Stimulated activated CD8-positive, alpha-beta memory T cell treated with anti-CD3 and anti-CD28 coated beads, Interleukin-2, amount 100 ng/mL, for 1 hour (primary cell): ENCODE measurements at places on chromosomes 7 and 10.

- DNase-seq: no peak
These were observed 69.7 kb upstream of the FHIP2A start for GRCh38 chr10:114751856-114752255.

DNA sequence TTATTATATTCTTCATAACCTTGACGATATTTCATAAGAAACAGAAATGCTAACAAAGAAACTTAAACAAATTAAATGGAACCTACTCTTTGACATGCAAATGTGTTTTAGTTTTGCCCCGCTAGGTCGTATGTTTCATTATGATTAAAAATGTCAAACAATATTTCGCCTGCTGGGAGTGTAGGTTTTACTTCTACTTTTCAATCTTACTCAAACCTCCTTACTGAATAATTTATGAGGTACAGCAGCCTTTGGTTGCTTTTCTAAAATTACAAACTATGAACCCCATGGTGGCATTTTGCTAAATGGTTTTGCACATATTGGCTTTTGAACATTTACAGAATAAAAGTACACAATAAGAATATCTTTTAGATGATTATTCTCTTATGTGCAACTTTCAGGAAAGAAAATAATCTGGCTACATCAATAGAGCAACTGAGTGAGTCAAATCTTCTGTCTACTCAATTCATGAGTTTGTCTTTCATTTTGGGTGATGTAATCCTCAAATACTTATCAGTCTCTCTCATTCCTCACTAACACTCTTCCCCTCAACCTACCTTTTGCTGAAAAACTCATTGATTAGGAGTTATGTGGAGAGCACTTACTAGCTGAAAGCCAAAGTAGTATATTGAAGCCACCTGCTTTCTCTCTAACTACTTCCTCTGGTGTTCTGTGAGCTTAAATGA, 1226.4 kb downstream of the XPNPEP1 start:
- no peak for DNase-seq

DNA sequence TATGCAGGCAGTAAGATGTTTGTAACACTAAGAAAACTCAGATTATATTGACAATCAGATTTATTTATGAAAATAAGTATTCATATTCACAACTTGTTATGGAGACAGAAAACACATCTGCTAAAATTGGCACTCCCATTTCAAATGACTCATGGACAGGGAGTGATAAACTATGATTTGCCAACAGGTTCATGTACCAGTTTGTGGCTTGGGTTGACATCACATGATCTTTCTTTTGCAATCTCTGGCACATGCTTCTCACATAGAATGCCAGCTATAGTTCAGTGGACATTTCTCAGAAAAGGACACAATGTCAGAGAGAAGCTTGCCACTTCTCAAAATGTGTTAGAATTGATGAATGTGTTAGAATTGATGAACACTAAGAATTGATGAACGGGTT, 663.2 kb upstream of the ANKRD30A start:
- DNase-seq: no peak

DNA sequence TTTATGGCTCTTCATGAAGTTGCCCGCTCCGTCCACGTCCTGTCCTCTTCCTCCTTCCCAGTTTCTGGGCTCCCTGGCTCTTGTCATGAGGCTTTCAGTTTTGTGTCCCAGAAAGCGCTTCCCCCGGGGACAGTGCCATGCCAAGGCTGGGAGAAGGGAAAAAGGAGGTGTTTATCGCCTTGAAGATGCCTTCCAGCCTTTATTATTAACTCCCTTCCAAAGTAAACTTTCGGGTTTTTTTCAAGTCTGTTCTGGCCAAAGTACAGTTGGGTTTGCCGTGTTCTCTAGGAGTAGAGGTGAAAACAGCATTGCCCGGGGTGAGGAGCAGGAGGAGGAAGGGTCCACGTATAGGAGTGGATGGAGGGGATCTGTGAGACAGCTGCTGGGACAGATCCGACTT, 117.2 kb downstream of the CUX1 start:
- DNase-seq: no peak

- no peak for DNase-seq
These were observed 12.6 kb upstream of the UBE2D1 start for GRCh38 chr10:58322072-58322834.

GRCh38 chr10:99815621-99816020, 33.2 kb downstream of the ABCC2 start:
- no peak for DNase-seq

DNA sequence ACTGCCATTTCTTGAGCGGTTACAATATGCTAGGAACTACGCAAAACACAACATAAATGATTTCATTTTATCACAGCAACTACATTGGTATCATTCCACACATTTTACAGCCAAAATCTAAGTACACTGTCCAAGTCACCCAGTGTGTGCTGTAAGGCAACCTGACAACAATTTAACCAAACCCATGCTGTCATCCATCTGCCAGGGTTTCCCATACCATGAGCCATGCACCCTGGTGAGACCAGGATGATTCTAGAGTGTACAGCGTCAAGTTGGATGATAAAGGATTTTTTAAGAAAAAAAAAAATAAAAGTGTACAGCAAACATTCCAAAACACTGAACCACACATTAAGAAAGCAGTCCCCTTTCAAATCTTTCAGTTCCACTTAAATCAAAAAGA, 52.9 kb downstream of the PIK3AP1 start:
- DNase-seq: no peak

DNA sequence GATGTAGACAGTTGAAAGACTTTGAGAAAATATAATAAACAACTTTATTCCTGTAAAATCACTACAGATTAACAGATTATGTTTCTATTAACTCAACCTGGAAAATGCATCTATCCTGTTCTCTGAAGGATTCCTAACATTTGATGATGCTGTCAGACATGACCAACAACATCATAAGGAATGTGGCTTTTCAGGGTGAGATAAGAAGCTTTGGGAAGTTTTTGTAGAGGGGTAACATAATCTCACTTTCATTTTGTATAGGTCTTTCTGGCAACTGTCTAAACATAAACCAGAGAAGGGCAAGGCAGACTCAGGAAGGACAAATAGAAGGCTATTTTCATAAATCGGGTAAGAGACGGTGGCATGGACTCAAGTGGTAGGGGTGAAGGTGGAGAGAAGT, 112.2 kb downstream of the TES start:
- DNase-seq: no peak

GRCh38 chr10:67668448-67668847, 27.5 kb downstream of the CTNNA3 start:
- no peak for DNase-seq

GRCh38 chr10:14553448-14553847, 221.2 kb downstream of the FAM107B start:
- DNase-seq: no peak

GRCh38 chr10:95247881-95248583, 42.8 kb downstream of the PDLIM1 start:
- no peak for DNase-seq

GRCh38 chr10:117948493-117948892, 98.2 kb downstream of the RAB11FIP2 start:
- no peak for DNase-seq

- DNase-seq: no peak
These were observed 181.2 kb downstream of the BBS9 start for GRCh38 chr7:33310546-33310945.

- DNase-seq: no peak
These were observed 129.5 kb downstream of the AHR start for GRCh38 chr7:17427924-17428323.

GRCh38 chr10:13739183-13739582, 152.4 kb downstream of the PRPF18 start:
- DNase-seq: no peak

DNA sequence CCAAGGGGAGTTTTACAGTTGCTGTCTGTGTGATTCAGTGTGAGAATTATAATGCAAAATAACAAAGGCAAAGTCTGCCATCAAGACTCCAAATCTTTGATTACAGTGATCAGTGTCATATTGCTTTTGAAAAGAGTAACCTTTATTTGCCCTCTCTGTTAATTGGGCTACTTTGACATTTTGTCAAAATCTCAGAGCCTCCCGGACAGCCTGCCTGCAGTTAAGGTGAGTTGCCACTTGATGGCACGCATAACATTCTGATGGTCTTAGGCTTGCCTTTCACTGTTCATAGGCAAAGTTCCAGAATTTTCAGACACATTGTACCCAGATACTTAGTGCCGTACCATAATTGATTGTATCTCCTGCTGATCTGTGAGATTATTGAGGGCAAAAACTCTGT, 253.5 kb downstream of the ABCA13 start:
- DNase-seq: no peak

- no peak for DNase-seq
These were observed 29.7 kb upstream of the CALN1 start for GRCh38 chr7:72441791-72442190.

GRCh38 chr10:31158011-31158658, 126.5 kb upstream of the ZNF438 start:
- DNase-seq: no peak

GRCh38 chr10:43216931-43217562, 49.8 kb downstream of the RASGEF1A start:
- DNase-seq: no peak

DNA sequence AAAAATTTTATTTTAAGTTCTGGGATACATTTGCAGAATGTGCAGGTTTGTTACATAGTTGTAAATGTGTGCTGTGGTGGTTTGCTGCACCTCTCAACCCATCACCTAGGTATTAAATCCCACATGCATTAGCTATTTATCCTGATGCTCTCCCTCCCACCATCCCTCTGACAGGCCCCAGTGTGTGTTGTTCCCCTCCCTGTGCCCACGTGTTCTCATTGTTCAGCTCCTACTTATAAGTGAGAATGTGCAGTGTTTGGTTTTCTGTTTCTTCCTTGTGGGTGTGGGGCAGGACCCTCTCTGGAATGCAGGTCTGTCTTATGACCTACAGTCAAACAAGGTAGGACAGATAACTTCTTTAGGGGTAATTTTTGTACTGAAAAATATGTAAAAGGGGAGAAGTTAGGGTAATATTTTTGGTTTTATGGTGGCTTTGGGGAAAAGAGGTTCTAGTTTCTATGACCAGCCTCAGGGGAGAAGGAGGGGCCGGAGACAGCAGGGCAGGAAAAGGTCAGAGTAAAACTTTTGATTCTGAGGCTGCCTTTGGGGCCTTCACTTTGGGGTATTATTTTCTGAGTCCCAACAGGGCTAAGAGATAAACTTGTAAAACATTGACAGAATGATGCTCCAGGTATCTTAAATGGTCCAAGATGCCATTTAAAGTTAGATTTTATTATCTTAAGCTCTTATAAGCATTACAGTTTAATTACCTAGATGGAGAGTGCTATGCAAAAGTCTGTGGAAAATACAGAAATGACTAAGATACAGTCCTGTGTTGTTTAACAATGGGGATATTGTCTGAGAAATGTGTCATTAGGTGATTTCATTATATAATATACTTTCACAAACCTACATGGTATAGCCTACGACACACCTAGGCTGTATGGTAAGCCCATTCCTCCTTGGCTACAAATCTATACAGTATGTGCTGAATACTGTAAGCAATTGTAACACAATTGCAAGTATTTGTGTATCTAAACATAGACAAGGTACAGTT, 354.8 kb downstream of the ABCA13 start:
- DNase-seq: no peak

GRCh38 chr10:33454554-33454953, 120.1 kb upstream of the NRP1 start:
- no peak for DNase-seq

- DNase-seq: no peak
These were observed 5.2 kb downstream of the FAM133B start for GRCh38 chr7:92584953-92585352.

GRCh38 chr7:8189625-8190024, 72.3 kb downstream of the ICA1 start:
- no peak for DNase-seq

DNA sequence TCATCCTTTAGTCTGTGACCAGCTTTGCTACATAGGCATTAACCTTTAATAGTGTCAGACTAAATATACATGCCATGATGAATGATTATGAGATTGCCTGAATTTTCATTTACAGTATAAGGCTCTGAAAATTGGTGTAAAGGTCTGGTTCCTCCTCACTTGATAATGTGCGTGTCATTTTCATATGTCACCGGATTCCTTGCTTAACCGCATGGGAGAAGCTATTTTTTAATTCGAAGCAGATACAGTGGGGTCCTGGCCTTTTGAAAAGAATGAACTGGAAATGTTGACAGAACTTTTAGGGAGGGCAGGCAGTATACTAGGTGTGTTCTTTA, 192.4 kb upstream of the SH2B2 start:
- no peak for DNase-seq

DNA sequence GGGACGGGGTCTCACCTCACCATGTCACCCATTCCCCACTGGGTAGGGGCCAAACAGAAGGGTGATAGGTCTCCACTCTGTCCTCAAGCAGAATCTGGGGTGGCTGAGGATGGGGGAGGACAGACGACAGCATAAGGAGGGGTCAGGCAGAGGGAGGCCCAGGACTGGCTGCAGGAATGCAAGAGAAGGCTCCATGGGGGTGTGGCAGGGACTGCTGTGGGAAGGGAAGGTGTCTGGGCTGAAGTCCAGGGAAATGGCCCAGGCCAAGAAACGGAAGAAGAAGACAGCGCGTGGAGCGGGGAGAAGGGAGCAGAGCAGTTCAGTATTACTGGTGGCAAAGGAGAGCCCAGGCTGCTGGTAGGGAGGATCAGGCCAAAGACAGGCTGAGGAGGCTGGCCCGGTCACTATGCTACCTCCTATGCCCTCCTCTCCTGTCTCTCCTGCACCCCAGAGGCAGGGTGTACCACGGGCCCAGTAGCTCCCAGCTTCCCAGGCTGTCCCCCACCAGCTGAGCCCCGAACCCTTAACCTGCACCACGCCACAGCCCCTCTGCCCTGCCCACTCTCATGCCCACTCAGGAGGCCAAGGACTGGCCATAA, 60.9 kb downstream of the GRB10 start:
- DNase-seq: no peak

- DNase-seq: no peak
These were observed 118.1 kb downstream of the CTTNBP2 start for GRCh38 chr7:117755136-117755535.

DNA sequence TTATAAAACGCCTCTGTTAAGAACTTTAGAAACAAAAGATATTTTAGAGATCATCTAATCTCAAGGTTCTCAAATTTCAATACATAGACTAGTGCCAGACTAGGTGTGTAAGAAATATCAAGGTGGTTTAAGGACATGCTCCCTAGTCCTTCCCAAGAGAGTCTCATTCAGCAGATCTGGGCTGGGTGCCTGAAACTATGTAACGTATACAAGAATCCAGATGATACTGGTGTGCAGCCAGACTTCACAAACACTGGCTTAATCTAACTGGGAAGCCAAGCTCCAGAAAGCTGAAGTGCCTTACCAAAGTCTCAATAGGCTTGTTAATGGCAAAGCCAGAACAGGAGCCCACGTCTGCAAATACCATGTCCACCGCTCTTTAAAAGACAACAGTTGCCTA, 105.0 kb upstream of the AMPH start:
- DNase-seq: no peak

GRCh38 chr7:102004848-102005247, 187.4 kb downstream of the CUX1 start:
- no peak for DNase-seq

- no peak for DNase-seq
These were observed 568.1 kb upstream of the FOXK1 start for GRCh38 chr7:4113976-4114375.

DNA sequence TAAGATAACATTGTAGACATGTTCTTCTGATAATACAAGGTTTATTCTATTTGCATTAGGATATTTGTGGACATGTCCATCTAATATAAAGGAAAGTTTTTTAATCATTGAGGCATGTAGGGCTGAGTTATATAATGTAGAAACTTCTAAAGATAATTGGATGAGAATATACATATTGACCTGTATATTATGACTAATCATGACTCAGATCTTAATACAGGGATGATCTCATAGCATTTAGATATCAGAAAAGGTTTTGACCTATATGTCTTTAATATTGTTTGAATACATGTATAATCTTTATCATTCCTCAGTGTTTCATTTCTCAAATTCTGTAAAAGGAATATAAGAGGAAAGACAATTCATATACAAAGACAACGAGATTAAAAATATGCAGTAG, 39.2 kb downstream of the CD36 start:
- no peak for DNase-seq
